ENCODE measurements at places on chromosomes 16 and 17.
A peak's percentile ranks its signal among the peaks of the same experiment; 100 is the strongest.

GRCh38 chr16:73418691-73419090, 370.8 kb upstream of the ZFHX3 start:
- peaks cover 2% of the 10 kb centered on the region for H3K4me1 ChIP-seq
- DNase-seq, result no peak
- H3K36me3 ChIP-seq, result no peaks in the 10 kb centered on the region
- no peak overlapping the region for H3K27ac ChIP-seq
- peaks cover 8% of the 10 kb centered on the region for H3K27me3 ChIP-seq

GRCh38 chr17:73750975-73751374, 106.7 kb upstream of the SDK2 start:
- no peak overlapping the region for H3K27ac ChIP-seq
- no peaks in the 10 kb centered on the region for H3K4me1 ChIP-seq
- no peaks in the 10 kb centered on the region for H3K36me3 ChIP-seq

DNA sequence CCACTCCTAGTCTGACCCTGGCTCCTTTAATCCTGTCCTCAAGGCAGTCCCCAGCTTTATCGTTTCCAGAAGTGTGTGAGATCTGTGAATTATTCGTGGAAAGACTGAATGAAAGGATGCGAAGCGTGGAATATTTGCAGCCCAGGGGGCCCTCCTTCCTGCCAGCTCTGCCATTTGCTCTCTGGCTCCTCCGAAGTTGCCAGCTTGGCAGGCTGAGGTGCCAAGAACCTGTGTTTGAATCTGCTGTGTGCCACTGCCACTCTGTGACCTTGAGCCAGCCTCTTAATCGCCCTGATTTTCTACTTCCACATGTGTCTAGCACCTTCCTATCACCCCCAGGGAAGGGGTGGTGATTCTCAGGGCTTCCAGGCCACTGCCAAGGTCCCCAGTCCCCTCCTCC, 10.8 kb downstream of the TBKBP1 start:
- no peak for DNase-seq
- H3K36me3 ChIP-seq, result peaks cover 12% of the 10 kb centered on the region
- peaks cover 18% of the 10 kb centered on the region for H3K27me3 ChIP-seq
- H3K27ac ChIP-seq, result no peak overlapping the region
- H3K4me3 ChIP-seq, result no peak overlapping the region
- H3K4me1 ChIP-seq, result peaks cover 5% of the 10 kb centered on the region

DNA sequence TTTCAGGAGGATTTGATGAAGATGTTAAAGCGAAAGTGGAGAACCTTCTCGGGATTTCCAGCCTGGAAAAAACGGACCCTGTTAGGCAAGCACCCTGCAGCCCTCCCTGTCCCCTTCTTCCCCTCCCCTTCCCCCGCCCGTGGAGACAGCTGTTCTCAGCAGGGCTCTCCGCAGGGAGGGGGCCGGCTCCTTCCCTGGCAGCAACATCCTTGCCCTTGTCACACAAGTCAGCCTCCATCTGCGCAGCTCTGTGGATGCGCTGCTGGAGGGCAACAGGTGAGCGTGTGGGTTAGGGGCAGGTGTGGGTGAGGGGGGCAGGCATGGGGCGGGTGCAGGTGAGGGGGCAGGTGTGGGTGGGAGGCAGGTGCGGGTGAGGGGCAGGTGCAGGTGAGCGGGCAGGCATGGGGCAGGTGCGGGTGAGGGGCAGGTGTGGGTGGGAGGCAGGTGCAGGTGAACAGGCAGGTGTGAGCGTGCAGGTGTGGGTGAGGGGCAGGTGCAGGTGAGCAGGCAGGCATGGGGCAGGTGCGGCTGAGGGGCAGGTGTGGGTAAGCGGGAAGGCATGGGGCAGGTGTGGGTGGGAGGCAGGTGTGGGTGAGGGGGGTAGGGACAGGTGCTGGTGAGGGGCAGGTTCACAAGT, 9.4 kb downstream of the CYBC1 start:
- H3K36me3 ChIP-seq, result peaks cover 5% of the 10 kb centered on the region
- no peaks in the 10 kb centered on the region for H3K27me3 ChIP-seq
- H3K4me1 ChIP-seq, result no peaks in the 10 kb centered on the region
- no peak overlapping the region for H3K4me3 ChIP-seq

DNA sequence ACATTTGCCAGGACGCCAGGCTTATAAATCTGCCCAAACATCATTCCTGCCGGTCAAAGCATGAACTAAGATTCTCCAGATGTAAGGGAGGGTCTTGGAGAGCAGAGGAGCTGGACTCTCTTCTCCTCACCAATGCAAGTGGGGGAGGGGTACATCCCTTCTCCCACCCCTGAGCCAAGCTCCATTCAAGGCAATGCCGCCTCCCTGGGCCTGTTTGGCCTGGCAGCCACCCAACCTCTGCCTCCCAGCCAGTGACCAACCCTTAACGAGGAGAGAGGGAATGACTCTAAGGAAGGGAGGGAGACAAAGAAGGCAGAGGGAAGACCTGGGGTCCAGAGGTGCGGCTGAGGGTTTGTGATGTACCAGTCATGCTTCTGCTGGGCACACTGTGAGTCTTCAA, 13.8 kb downstream of the C17orf50 start:
- peaks cover 26% of the 10 kb centered on the region for H3K4me1 ChIP-seq
- DNase-seq, result no peak
- H3K27ac ChIP-seq, result peak overlapping the region; percentile 68

DNA sequence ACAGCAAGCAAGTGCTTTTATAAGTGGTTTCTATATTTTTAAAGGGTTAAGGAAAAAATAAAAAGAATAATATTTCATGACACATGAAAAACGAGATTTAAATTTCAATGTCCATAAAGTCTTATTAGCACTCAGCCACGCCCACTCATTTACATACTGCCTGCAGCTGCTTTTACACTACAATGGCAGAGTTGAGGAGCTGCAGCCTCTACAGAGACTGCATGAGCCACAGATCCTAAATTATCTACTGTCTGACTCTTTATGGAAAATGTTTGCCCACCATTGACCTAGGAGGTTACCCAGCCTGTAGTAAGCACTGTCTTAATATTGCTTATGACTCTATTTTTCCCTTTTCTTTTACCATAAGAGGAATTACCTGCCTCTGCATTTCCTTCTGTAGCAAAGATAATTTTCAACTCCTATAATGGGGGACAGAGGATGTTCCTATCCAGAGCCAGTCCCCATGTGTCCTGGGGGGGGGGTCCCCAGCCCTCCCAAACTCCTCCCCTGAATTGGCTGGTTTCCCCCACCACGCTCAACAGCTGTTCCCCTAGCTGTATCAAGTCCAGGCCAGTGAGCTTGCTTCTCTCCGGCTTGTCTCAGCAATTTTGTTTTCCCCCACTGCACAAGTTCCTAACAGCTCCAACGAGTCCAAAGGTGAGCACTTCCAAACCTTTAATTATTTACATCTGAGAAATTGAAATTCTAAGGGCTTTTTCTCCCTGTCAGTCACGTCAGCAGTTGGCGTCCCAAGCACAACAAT, 139.4 kb upstream of the ERCC4 start:
- no peak for DNase-seq
- H3K27me3 ChIP-seq, result peaks cover 9% of the 10 kb centered on the region
- no peaks in the 10 kb centered on the region for H3K36me3 ChIP-seq
- H3K4me3 ChIP-seq, result no peak overlapping the region
- H3K4me1 ChIP-seq, result no peaks in the 10 kb centered on the region
- H3K27ac ChIP-seq, result no peak overlapping the region

GRCh38 chr16:11328172-11329070, 16.8 kb upstream of the RMI2 start:
- no peak overlapping the region for H3K4me3 ChIP-seq
- H3K4me1 ChIP-seq, result peaks cover 16% of the 10 kb centered on the region
- H3K36me3 ChIP-seq, result peaks cover 5% of the 10 kb centered on the region
- H3K27me3 ChIP-seq, result no peaks in the 10 kb centered on the region
- H3K27ac ChIP-seq, result peak overlapping the region; percentile 89
